Upper lobe of right lung (tissue), 1 donor: ENCODE measurements at places on chromosomes 1 and 21. TPM values are rescaled to one million over a fixed set of nuclear protein-coding genes. Genes with fewer than 3 reads are reported as not detected.
A peak's percentile ranks its signal among the peaks of the same experiment; 100 is the strongest.

DNA sequence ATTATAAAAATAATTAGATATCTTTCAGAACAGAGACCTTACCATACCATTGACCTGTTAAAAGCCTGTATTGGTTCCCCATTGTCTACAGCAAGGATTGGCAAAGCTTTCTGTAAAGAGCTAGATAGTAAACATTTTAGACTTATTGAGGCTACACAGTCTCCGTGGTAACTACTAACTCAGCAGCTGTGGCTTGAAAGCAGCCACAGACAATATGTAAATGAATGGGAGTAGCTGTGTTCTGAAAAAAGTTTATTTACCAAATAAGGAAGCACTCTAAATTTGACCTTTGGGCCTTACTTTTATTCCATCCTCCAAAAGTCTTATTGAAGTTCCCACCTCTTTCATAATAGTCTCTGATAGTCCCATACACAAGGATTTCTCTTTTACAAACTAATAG lies 39.7 kb downstream of the NUP210L start:
- no peak overlapping the region for H3K4me3 ChIP-seq
- no peaks in the 10 kb centered on the region for H3K27me3 ChIP-seq
- H3K27ac ChIP-seq: no peak overlapping the region
- no peaks in the 10 kb centered on the region for H3K4me1 ChIP-seq
- no peaks in the 10 kb centered on the region for H3K36me3 ChIP-seq

DNA sequence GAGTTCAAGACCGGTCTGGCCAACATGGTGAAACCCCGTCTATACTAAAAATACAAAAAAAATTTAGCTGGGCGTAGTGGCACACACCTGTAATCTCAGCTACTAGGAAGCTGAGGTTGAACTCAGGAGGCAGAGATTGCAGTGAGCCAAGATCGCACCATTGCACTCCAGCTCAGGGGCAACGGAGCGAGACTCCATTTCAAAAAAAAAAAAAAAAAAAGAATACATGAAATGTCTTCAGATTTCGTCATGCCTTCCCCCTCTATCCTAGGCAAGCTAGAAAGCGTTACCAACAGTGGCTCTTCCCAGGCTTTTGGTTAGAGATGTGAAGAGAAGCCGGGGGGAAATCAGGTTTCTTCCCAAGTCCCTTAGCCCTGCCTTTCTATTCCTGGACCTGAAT lies 3.6 kb downstream of the TFF1 start:
- no peak for DNase-seq
- no peak overlapping the region for H3K4me3 ChIP-seq
- no peaks in the 10 kb centered on the region for H3K36me3 ChIP-seq
- no peak overlapping the region for H3K27ac ChIP-seq
- H3K4me1 ChIP-seq: no peaks in the 10 kb centered on the region
- H3K27me3 ChIP-seq: peaks cover 9% of the 10 kb centered on the region

GRCh38 chr1:154863315-154864174 lies 6.5 kb downstream of the KCNN3 start:
- H3K27me3 ChIP-seq: no peaks in the 10 kb centered on the region
- H3K27ac ChIP-seq: no peak overlapping the region
- no peak for DNase-seq
- H3K4me3 ChIP-seq: no peak overlapping the region
- no peaks in the 10 kb centered on the region for H3K36me3 ChIP-seq

DNA sequence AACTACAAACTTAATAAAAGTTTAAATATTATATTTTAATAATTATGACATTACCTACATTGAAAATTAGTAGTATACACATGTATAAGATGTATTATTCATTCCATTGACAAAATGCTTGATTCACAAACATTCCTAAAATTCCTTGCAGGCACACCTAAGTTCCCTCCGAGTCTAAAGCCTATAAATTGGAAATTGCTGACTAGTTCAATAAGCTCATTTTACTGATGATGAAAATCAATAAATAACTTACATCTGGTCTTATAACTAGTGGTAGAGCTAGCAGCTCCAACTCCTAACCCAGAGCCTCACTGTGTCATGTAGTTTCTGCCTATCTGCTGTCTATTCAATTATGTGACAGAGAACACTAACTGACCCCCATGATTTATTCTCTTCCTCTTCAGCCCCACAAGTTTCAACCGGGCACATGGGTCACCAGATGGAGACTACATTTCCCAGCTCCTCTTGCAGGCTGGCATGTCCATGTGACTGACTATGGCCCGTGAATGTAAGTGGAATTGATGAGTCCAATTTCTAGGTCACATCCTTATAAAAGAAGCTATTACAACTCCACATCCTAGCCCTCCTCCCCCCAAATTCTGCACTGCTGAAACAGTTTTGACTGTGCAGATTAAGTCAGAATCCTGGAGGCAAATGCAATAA lies 29.6 kb upstream of the LRRC8D start:
- H3K36me3 ChIP-seq: no peaks in the 10 kb centered on the region
- H3K27me3 ChIP-seq: no peaks in the 10 kb centered on the region
- DNase-seq: no peak
- H3K4me1 ChIP-seq: no peaks in the 10 kb centered on the region
- H3K4me3 ChIP-seq: no peak overlapping the region
- no peak overlapping the region for H3K27ac ChIP-seq

DNA sequence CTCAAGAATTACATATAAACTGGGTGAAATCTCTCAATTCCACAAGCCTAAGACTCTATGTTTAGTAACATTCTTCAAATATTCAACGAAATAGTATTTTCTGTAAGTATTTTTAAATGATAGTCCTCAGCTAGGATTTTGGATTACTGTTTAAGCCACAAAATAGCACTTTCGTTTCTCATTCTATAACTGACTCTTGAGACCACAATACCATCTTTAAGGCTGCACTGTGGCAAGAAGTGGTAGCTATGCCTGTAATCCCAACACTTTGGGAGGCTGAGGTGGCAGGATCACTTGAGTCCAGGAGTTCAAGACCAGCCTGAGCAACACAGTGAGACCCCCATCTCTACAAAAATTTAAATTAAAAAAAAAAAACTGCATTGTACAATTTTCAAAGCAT lies 126.7 kb downstream of the CDC42BPA start:
- H3K27ac ChIP-seq: no peak overlapping the region
- DNase-seq: no peak
- H3K4me1 ChIP-seq: no peaks in the 10 kb centered on the region
- no peaks in the 10 kb centered on the region for H3K36me3 ChIP-seq

- DNase-seq: no peak
- no peaks in the 10 kb centered on the region for H3K27me3 ChIP-seq
- H3K27ac ChIP-seq: no peak overlapping the region
- H3K4me3 ChIP-seq: no peak overlapping the region
- H3K4me1 ChIP-seq: peaks cover 7% of the 10 kb centered on the region
- H3K36me3 ChIP-seq: no peaks in the 10 kb centered on the region
Observed at GRCh38 chr1:192907545-192908243, 98.9 kb downstream of the RGS2 start.

GRCh38 chr1:23456226-23456625 lies 27.8 kb downstream of the ASAP3 start:
- H3K4me1 ChIP-seq: peaks cover 28% of the 10 kb centered on the region
- no peak overlapping the region for H3K4me3 ChIP-seq
- H3K36me3 ChIP-seq: peaks cover 4% of the 10 kb centered on the region

GRCh38 chr1:22930240-22930912 lies 42.3 kb downstream of the LACTBL1 start:
- no peak overlapping the region for H3K4me3 ChIP-seq
- peak; percentile 71 for DNase-seq
- H3K4me1 ChIP-seq: no peaks in the 10 kb centered on the region

- H3K4me1 ChIP-seq: no peaks in the 10 kb centered on the region
- H3K4me3 ChIP-seq: no peak overlapping the region
- no peak overlapping the region for H3K27ac ChIP-seq
- no peaks in the 10 kb centered on the region for H3K27me3 ChIP-seq
Observed at GRCh38 chr1:222392556-222392955, 155.3 kb downstream of the HHIPL2 start.

DNA sequence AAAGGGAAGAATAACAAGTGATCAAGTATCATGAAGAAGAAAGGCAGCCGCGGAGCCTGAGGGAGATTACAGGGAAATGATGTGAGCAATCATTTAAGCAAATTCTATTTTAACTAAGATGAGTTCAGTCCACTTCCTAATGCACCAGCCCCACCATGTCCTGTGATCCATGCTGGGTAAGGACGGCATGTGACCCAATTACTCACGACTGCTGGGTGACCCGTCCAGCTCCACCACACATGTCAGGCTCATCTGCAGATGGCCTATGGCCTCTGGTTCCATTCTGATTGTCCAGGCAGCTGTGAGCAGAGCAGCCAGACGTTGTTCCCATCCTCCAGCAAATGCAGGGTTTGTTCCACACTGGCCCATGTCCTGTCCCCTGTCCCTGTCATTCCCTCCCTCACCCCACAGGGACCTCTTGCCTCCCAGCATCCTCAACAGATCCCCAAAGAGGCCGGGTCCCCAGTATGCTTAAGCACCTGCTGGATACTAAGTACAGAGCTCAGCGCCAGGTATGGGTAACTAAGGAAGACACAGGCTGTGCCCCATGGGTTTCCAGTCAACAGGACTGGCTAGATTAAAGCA lies 87.9 kb downstream of the MATN1 start:
- H3K4me3 ChIP-seq: no peak overlapping the region
- H3K36me3 ChIP-seq: no peaks in the 10 kb centered on the region
- H3K27me3 ChIP-seq: no peaks in the 10 kb centered on the region
- no peak for DNase-seq

DNA sequence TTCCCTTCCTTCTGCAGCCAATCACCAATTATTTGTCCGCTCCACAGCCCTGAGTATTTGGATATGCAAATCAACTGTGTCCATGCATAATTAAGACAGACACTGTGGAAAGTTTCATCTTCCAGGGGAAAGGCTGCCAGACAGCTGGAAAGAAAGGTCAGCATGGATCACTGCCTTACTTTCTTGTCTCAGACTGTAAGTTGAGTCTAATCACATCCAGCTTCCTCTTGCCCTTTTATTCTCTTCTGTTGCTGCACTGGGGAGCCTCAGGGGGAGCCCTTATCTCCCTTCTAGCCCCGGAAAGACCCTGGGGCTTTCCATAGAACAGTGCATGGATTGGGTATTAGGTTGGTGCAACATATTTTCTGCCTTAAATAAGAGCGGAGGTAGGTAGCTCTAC lies 182.9 kb downstream of the OMA1 start:
- H3K27me3 ChIP-seq: no peaks in the 10 kb centered on the region
- no peak for DNase-seq
- H3K4me3 ChIP-seq: no peak overlapping the region
- H3K4me1 ChIP-seq: no peaks in the 10 kb centered on the region
- H3K27ac ChIP-seq: no peak overlapping the region
- no peaks in the 10 kb centered on the region for H3K36me3 ChIP-seq

DNA sequence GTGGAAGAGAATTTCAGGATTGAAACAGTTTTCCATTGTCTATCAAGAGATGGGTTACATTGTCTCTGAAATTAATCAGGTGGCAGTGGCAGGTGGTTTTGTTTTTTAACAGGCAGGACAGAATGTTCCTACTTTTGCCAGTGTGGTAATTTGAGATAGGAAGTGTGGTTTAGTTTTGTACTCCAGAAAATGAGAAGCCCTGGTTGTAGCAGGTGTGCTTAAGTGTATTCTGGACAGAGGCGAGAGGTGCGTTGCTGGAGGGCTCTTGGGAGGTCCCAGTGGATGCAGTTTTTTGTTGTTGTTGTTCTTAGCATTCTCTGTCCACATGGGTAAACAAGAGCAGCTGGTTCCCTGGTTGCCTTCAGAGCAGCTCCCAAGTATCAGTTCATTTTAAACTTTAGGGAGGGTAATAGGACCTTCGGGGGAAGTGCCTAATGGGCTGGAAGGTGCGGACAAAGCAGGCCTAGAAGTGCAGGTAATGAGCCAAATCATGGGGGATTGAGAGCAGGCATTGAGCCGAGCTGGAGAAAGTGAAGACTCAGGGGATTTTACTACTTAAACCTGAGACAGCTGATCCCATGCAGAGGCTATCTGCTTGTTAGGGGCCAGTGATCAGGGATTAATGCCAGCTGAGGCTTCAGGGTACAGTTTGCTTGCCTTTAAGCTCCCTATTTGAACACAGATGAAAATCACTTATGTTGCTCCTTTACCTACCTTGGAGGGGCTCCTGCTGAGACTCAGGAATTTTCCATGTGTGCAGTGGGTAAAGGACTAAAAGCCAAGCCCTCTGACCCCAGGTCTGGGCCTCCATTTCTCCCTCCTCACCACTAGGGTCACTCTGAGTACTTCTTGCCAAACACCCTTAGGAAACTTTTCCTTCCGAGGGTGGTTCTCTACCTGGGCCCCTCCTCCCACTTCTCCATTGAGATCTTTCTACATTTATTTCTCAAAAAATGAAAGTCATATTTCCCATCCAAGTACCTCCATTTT lies 6.1 kb downstream of the PFKFB2 start:
- no peak for DNase-seq
- H3K4me3 ChIP-seq: no peak overlapping the region
- no peaks in the 10 kb centered on the region for H3K27me3 ChIP-seq
- peak overlapping the region; percentile 7 for H3K27ac ChIP-seq
- no peaks in the 10 kb centered on the region for H3K4me1 ChIP-seq

GRCh38 chr21:19529031-19529430 lies 1125.4 kb upstream of the TMPRSS15 start:
- no peaks in the 10 kb centered on the region for H3K27me3 ChIP-seq
- no peaks in the 10 kb centered on the region for H3K4me1 ChIP-seq
- H3K36me3 ChIP-seq: no peaks in the 10 kb centered on the region

DNA sequence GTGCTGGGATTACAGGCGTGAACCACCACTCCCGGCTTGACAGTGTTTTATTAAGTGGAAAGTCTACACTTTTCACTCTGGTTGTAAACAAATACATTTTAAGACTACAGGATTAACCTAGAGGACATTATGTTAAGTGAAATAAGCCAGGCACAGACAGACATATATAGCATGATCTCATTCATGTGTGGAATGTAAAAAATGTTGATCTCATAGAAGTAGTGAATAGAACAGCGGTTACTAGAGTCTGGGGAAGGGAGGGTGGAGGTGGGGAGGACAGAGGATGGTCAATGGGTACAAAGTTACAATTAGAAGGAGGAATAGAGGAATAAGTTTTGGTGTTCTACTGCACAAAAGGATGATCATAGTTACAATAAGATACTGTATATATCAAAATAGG lies 16.9 kb downstream of the CTH start:
- no peak for DNase-seq
- H3K36me3 ChIP-seq: peaks cover 13% of the 10 kb centered on the region
- H3K27me3 ChIP-seq: no peaks in the 10 kb centered on the region
- no peaks in the 10 kb centered on the region for H3K4me1 ChIP-seq
- H3K27ac ChIP-seq: no peak overlapping the region

GRCh38 chr21:42850866-42851391 lies 28.4 kb downstream of the WDR4 start:
- no peaks in the 10 kb centered on the region for H3K27me3 ChIP-seq
- peak; percentile 72 for DNase-seq
- H3K4me3 ChIP-seq: no peak overlapping the region

DNA sequence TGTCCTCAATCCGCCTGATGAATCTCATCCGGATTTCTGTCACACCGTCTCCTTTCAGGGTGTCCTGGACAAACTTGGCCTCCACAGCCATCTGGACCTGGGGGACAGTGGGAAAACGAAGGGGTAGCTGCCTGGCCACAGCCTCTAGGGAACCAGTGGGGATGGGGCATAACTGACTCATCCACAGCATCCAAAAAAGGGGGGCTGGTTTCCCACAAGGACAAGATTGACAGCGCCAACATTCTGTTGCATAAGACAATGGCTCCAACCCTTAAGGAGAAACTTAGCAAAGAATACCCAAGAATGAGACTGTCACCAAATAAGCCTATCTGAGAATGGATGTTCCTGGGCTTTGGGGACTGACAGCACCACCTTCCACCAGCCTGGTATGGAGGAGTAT lies 12.1 kb downstream of the TRAPPC3 start:
- H3K36me3 ChIP-seq: peaks cover 39% of the 10 kb centered on the region
- H3K27me3 ChIP-seq: no peaks in the 10 kb centered on the region
- no peak for DNase-seq
- H3K27ac ChIP-seq: peak overlapping the region; percentile 47
- H3K4me1 ChIP-seq: peaks cover 34% of the 10 kb centered on the region

Gene ERICH3
- total RNA-seq: not detected

Gene CLEC20A
- not detected for total RNA-seq

Gene ADAR
- total RNA-seq: 205 TPM

Gene DVL1
- 66.0 TPM for total RNA-seq
